Epithelial cell of proximal tubule (primary cell): ENCODE measurements at places on chromosomes 11 and 22.

DNA sequence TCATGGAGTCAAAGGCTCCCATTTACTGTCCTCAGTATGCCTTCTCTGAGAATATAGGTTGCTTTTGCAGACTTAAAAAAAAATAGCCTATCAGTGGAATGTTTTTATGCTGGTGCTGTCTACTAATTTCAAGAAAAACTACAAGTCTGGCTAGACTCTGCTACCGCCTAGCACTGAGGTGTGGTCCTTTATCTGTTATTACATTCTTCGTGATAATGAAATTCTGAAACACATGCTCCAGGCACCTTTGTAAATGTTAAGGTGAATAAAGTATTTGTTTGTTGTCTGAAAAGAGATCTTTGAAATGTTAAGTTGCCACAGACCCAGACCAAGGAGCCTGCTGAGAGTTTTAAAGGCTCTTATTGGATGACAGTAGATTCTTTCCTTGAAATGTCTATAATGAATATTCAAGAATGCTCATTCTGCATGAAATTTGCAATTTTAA lies 95.3 kb downstream of the DBX1 start:
- DNase-seq, result no peak

- no peak for DNase-seq
These were observed 34.8 kb upstream of the CHRM4 start for GRCh38 chr11:46426233-46426991.

DNA sequence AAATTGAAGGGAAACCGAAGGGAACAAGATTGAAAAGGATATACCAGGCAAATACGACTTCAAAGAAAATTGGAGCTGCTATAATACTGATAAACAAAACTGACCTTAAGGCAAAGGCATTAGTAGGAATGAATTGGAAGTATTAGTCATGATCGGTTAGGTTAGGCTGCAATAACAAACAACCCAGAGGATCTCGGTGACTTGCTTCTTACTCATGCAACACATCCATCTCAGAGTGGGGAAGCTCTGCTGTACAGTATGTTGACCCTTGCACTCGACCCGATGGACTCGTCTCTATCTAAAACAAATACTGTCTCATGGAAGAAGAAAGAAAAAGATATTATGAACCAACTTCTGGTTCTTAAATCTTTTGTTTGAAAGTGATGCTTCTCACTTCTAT lies 42.3 kb downstream of the SPATA19 start:
- DNase-seq, result no peak

GRCh38 chr11:84780689-84781293 lies 846.4 kb downstream of the DLG2 start:
- DNase-seq, result peak; percentile 10

GRCh38 chr11:117584056-117584830 lies 212.8 kb downstream of the DSCAML1 start:
- peak; percentile 7 for DNase-seq

DNA sequence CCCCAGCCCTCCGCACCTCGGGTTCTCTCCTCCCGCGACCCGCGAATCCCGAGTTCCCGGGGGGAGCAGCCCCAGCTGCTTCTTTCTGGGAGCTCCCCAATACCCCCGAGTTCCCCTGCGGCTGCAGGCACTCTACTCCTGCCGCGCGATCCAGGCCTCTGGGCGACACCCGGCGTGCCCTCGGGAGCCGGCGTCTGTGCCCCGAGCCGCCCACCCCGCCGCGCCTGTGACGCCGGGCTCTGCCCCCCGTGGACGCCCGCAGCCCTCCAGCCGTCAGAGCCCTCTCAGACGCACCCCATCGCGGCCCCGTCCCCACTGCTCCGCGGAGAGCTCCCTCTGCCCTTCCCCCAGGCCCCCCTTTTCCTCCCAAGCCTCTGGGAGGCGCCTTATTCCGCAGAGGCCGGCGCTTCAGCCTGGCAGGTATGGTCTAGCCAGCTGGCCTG lies 422 bp downstream of the GLB1L2 start:
- DNase-seq, result no peak

DNA sequence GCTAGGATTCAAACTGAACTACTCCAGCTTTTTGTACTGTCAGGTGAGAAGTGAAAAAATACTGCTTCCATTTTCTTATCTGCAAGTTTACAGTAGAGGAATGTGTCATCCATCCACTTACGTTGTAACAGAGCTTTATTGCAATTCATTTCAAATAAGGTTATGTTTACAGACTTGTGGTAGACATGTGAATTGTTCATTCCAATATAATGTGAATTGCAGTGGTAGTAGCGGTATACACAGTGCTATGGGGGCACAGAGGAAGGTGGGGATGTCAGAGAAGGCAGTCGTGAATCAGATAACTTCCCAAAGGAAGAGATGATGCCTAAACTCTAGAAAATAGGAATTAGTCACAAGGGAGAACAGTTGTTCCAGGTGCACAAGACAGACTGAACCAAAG lies 42.5 kb downstream of the CEP57 start:
- no peak for DNase-seq

DNA sequence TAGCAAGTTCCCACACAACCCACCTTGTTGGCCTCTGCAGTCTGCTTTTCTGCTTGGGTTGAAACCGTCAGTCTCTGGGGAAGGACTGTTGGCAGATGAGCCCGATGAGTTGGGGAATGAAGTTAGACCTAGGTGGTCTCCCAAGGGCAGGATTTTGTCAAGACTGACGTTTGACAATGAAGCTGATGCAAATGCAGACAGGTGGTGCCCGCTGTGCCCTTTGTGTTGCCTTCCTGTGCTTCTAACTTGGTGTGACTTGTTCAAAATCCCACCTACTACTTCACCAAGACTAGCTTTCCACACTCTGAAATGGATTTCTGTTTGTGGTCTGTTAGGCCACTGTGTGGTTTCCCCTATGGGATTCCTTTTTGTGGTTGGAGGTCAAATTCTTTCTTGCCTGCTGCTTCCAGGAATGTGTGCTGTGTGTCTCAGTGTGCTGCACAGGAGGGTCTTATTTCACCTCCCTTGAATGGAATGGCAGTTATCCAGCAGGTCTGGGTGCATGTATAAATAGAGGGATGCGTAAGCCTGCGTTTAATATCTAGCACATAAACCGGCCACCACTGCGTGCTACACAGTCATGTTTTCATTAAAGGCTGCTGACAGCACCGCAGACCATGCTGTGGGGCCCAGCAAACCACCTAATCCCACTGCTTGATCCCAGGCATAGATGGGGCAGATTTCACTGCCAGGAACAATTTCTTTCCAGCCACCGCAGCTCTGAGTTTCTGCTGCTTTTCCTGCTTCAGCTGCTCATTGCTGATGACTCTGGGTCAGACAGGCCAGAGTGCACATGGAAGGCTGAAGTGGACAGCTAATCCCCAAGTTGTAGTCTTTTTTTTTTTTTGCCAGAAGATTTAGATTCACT lies 44.8 kb downstream of the ADAMTS8 start:
- peak; percentile 84 for DNase-seq

GRCh38 chr22:36180038-36180880 lies 19.7 kb upstream of the APOL3 start:
- no peak for DNase-seq

DNA sequence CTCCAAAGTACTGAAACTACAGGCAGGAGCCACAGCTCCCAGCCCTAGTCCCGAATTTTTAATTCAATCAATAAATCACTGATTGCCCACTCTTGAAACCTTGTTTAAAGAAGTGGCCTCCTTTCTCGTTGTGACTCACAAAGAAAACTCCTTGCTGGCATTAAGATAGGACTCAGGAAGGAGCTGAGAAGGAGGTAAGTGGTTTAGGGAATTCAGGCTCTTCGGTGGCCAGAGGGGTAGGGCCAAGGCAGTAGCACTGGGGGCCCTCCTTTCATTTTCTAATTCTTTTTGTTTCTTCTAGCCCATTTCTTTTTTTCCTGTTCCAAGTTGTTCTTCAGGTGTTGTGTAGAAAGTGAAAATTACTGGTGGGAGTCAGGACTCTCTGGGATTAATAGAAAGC lies 86.2 kb upstream of the OR9Q1 start:
- DNase-seq, result no peak

DNA sequence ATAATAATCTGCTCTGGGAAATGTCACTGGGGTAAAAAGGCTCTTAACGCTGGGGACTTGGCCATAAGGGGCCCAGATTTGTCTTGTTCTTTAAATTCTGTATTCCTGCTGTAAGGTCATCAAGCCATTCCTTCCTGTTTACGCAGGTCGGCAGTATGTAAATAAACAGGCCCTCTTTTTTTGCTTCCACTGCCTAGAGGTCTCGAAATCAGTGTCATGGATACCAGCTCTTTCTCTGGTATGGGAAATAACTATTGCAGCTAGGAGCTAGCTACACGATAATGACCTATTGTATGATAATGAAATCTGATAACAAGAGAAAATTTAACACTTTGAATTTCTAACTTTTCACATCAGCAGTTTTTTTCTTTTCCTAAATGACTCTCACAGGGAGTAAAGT lies 209.2 kb upstream of the NARS2 start:
- no peak for DNase-seq

- DNase-seq, result no peak
These were observed 106.3 kb upstream of the TEAD1 start for GRCh38 chr11:12567746-12568460.

DNA sequence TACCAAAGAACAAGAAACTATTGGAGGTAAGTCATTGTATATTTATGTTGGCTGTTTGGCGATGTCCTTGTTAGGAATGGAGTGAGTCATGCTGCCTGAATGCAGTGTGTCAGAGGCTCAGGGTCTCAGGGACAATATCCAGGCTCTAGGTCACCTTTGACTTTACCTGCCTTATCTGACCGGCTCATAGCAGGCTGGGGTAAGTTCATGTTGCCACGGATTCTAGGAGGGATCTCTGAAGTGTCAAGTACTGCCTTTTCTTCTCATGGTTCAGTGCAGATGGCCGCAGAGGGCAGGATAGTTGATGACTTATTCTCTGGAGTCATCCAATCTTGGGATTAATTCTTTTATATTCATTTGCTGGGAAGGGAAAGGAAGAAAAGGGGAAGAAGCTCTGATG lies 53.2 kb downstream of the SPON1 start:
- DNase-seq, result peak; percentile 55

DNA sequence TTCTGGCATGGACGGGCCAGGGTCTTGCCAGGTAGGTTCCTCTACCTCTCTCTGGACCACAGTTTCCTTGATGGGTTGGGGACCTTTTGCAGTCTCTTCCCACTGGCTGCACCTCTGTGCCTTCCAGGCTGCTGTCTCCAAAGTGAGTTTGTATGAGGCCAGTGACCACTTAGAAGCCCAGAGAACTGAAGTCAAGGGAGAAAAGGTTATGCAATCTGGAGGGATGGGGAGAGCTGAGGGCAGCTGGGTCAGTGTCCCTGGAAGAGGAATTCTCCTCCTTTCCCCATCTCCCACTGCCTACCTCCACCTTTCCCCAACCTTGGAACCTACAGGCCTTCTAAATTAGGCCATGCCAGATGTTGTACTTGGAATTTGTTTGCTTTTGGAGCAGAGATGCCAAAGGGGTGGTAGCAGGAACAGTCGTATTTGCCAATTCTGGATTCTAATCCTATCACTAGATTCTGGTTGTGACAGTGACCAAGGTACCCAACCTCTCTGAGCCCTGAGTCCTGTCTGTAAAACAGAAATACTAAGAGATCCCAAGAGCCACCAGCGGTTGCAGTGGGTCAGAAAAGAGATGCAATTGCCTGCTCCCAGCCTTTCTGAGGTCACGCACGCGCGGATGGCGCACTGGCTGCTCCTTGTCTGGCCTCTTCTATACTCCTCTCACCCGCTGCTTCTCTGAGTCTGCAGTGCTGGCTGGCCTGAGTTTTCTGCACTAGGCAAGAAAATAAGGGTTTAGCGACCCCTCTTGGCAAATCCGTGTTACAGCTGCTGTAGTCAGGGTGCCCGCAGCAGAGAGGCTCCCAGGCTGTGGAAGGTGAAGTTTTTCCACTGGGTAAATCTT lies 10.7 kb upstream of the ACCSL start:
- DNase-seq, result peak; percentile 27

DNA sequence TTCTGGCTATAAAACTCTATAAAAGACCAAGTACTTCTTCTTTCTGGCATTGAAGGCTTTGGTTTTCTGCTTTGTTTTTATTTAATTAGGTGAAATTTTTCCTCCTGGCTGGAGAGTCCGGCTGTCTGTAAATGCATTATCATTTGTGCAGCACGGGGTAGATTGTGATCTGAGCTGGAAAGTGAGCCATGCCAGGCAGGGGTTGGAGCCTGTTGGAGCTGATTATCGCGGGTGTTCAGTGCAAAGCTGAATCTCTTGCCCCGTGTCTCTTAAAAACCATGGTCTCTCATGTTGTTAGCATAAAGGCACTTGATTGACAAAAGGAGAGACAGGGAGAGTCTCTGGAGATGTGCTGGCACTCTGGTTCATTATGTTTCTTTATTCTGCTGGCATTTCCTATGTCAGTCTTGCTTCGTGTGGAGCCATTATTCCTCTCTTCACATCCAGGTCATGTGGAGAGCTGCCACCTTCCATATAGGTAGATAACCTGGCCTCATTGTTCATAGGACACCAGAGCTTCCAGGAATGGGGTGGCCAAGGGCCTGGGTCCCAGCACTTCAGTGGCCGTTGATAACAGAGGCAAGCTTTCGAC lies 75.2 kb downstream of the LDLRAD3 start:
- DNase-seq, result no peak

GRCh38 chr11:128624269-128625175 lies 37.2 kb upstream of the ETS1 start:
- no peak for DNase-seq

GRCh38 chr22:36775586-36775963 lies 344 bp downstream of the IFT27 start:
- no peak for DNase-seq

DNA sequence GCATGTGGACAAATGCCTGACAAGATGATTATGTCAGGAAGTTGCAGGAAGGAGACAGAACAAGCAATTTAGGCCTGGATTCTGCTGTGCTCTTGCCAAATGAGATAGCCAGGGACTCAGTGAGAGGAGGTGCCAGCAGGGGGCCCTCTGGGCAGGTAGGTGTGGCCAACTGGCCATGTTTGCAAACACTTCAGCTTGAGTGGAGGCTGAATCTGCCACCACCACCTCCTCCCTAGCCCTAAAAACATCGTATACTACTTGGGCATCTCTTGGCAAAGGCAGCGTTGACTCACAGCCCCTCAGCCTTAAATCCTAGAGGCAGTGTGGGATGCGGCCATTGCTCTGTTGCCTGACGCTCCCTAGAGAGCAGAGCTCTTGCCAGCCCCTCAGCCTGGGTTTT lies 95.1 kb upstream of the PLET1 start:
- DNase-seq, result no peak

GRCh38 chr11:134253188-134253993 lies at the start of the genes ACAD8 and THYN1:
TSS of gene ACAD8 (plus strand) at chr11:134253568. CDS start at chr11:134253601, 33 bp downstream.
TSS of gene THYN1 (minus strand) at chr11:134253352. CDS start at chr11:134252882, 470 bp downstream.
- peak; percentile 57 for DNase-seq

- DNase-seq, result no peak
These were observed 15.9 kb upstream of the GRAMD4 start for GRCh38 chr22:46604306-46604690.

DNA sequence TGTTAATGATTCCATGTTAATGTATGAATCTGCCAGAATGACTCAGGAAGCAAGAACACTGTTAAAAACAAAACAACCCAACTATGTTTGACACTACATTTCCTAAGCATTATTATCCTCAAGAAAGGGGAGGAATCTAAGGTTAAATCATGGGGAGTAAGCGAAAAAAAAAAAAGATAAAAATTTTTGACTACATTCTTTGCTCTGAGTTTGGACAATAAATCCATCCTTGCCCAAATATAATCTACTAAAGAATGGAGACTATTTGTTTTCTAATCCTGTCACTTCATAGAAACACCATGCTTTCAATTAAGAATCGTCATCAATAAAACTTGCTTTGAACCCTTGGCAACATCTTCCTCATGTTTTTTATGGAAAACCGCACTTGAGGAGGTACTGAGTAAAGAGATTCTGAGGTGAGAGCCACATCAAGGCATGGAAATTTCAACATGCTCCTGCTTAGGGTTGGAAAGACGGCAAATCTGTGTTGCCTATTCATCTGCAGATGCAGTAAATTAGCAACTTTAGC lies 9.7 kb downstream of the MAML2 start:
- no peak for DNase-seq

GRCh38 chr22:46972901-46973831 lies 210.7 kb downstream of the TBC1D22A start:
- no peak for DNase-seq
